Activated CD8-positive, alpha-beta T cell treated with anti-CD3 and anti-CD28 coated beads, Interleukin-2, amount 10 ng/mL, durations not matched to agents 7 days and 5 days (primary cell): ENCODE measurements at places on chromosomes 16 and 17. TPM values are rescaled to one million over a fixed set of nuclear protein-coding genes. Genes with fewer than 3 reads are reported as not detected.

DNA sequence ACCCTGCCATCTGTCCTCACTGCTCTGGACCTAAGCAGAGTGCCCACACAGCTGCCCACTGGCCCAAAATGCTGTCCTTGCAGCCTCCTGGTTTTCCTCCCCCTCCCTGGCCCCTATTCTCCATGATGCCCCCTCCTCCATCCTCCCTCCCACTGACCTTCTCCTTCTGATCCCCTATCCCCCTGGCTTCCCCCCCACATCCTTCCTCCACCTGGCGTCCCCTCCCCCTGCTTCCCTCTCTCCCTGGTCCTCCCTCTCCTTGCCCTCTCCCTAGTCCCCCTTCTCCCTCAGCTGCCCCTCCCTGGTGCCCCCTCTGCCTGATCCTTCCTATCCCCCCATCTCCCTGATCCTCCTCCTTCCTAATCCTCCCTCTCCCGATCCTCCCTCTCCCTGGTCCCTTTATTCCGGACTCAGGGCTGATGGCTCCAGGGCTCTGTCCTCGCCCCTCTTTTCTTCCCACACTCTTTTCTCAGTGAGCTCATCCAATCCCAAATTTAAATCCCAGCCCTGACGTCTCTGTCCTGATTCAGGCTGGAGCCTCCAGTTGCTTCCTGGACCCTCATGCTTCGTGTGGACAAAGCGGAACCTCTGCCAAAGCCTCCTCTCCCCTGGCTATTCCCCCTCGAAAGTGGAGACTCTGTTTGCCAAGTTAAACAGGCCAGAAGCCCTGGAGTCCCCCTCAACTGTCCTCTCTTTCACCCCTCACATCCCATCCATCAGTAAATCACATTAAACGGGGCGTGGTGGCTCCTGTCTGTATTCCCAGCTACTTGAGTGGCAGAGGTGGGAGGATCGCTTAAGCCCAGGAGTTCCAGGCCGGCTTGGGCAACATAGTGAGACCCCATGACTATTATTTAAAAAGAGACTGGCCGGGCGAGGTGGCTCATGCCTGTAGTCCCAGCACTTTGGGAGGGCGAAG, 18.1 kb upstream of the RHBDF2 start:
- no peak for DNase-seq
- no peak overlapping the region for H3K4me3 ChIP-seq
- no peak overlapping the region for H3K27ac ChIP-seq
- H3K27me3 ChIP-seq, result no peaks in the 10 kb centered on the region

DNA sequence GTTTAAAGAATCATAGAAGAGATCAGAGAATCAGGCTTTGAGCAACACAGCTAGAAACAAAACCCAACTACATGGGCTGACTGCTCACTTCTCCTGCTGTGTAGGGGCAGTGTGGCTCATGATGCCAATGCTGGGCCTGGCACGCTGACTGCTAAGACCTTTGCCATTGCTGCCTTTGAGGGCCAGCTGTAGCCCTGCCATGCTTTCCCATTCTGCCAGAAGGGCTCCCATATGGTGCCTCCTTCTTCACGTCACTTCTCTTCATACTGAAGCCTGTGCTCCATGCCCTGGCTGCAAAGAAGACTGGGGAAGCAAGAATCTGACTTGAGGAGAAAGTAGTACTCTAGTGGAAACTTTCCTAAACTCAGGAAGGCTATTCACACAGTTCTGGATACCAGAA, 232.9 kb downstream of the UTP18 start:
- DNase-seq, result no peak
- no peaks in the 10 kb centered on the region for H3K4me1 ChIP-seq
- H3K4me3 ChIP-seq, result no peak overlapping the region
- H3K27me3 ChIP-seq, result peaks cover 6% of the 10 kb centered on the region
- H3K27ac ChIP-seq, result no peak overlapping the region

DNA sequence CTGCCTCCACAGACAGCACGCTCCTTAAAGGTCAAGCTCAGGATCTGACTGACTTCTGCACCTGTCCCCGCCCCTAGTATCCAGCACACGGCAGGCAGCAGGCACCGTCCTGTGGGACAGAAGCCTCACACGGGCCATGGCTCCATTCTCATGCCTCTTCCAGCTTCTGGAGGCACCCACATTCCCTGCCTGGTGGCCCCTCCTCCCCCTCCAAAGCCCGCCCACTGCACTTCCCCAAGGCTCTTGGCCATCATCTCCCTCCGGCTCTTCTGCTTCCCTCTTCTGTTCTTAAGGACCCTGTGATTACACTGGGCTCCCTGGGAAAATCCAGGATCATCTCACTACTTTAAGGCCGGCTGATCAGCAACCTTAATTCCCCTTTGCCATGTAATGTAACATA, 3.5 kb downstream of the CANT1 start:
- DNase-seq, result no peak
- peak overlapping the region; percentile 77 for H3K27ac ChIP-seq
- peaks cover 60% of the 10 kb centered on the region for H3K4me1 ChIP-seq
- no peak overlapping the region for H3K4me3 ChIP-seq

DNA sequence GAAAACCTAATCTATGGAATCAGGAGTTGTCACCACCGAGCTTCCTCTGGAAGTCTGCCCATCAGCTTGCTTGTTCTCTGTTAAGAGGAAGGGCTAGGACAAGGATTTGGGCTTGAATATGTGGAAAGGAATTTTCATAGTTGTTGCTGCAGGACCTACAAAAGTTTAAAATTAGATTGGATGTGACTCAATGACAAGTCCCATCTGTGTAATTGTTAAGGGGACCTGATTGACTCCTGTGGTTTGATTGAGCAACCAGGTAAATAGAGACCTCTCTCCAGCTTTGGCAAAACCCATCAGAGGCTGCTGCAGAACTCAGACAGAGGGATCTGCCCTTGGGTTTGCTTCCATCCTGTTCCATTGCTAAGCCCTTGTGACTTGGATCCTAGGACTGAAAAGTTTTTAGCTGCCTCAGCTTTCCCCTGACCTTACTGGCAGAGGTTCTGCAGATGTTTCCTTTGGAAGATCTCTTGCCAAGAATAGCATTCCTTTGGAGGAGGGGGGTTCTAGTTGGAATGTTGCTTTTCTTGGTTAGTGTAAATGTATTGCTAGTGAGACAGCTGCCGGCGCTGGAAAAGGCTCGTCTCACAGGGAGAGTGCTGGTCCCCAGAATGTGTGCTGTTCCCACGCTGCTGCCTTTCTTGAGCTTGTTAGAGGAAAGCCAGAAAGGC, 50.0 kb downstream of the SF3B3 start:
- H3K36me3 ChIP-seq, result peaks cover 64% of the 10 kb centered on the region
- peak overlapping the region; percentile 67 for H3K27ac ChIP-seq
- H3K4me1 ChIP-seq, result peaks cover 26% of the 10 kb centered on the region

- no peaks in the 10 kb centered on the region for H3K36me3 ChIP-seq
- no peak overlapping the region for H3K4me3 ChIP-seq
- H3K27me3 ChIP-seq, result no peaks in the 10 kb centered on the region
- H3K27ac ChIP-seq, result no peak overlapping the region
These were observed 184.3 kb downstream of the HS3ST4 start for GRCh38 chr16:25875956-25876598.

GRCh38 chr17:75601057-75601987, 13.7 kb downstream of the MYO15B start:
- H3K4me3 ChIP-seq, result no peak overlapping the region
- no peak overlapping the region for H3K27ac ChIP-seq
- DNase-seq, result peak; percentile 78
- no peaks in the 10 kb centered on the region for H3K27me3 ChIP-seq
- H3K4me1 ChIP-seq, result peaks cover 5% of the 10 kb centered on the region

DNA sequence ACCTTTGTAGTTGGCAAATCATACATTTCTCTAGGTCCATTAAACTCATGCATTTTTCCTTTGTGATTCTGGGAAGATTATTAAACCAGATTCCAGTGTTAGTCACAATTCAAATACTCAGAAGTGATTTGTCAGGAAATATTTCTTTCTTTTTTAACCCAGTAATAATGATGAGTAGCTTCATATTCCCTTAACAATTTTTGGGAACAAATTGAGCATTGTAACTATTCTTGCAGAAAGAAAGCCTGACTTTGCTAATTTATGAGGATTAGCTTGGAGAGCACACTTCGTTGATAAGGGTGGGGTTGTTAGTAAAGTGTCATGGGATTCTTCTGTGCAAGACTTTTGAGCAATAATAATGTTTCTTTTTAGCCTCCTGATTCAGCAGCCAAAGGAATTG, 18.7 kb upstream of the KRT24 start:
- H3K4me3 ChIP-seq, result no peak overlapping the region
- DNase-seq, result no peak
- H3K27me3 ChIP-seq, result peaks cover 21% of the 10 kb centered on the region
- H3K27ac ChIP-seq, result no peak overlapping the region
- H3K36me3 ChIP-seq, result no peaks in the 10 kb centered on the region
- no peaks in the 10 kb centered on the region for H3K4me1 ChIP-seq

DNA sequence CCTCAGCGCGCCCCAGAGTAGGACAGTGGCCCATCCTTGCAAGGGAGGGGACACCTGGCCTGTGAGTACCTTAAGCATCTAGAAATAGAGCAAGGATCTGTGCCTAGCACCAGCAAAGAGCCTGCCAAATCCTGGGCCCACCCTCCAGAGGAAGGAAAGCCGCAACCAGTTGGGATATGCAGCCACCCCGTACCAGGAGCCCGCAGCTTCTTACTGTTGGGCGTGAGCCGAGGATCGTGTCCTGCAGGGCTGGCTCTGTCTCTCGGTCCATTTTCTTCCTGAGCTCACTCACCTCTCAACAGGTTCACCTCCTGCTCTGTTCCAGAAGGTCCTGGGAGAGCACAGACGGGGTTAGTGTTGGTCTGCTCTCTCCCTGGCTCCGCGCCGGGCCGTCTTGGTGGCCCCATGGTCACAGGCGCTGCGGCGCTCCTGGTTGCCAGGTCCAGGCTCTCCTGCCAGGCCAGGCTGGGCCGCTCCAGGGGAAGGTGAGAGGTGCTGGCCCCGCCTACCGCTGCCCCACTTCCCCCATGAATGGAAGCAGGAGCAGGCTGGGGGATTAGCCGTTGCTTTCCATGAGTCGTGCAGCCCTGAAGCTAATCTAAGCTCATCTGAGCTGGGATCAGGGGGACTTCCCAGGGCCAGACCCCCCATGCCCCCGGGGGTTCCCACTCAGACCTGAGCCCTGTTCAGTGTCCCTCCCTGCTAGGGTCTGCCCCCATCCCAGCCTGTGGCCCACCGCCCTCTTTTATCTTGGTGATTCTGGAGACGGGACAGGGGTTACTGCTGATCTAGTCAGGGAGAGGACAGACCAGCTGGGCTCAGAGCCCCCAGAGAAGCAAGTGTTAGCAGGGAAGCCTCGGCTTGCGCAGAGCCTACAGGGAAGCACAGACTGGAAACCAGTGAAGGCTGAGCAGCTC, 12.7 kb downstream of the ENDOV start:
- H3K27me3 ChIP-seq, result no peaks in the 10 kb centered on the region
- no peak for DNase-seq
- no peak overlapping the region for H3K4me3 ChIP-seq
- H3K4me1 ChIP-seq, result peaks cover 27% of the 10 kb centered on the region
- no peak overlapping the region for H3K27ac ChIP-seq
- no peaks in the 10 kb centered on the region for H3K36me3 ChIP-seq

DNA sequence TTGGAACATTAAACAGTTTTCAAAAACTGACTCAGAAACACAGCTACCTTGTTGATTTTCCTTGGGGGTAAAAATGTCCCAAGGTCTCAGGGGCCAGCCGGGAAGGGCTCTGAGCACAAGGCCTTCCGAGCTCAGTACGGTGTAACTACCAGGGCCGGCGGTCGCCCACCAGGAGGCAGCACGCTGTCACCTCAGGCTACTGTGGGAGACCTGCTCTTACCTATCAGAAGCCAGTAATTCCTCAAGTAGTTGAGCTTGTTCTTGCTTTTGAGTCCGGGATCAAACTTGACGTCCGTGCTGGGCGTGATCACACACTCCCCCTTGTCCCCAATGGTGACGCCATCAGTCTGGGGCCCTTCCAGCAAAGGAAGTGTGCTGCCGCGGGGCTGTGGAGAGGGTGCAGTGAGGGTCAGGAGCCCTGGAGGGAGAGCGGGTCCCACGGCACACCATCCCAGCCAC, 43.4 kb upstream of the ICAM2 start:
- H3K36me3 ChIP-seq, result peaks cover 63% of the 10 kb centered on the region
- peaks cover 71% of the 10 kb centered on the region for H3K4me1 ChIP-seq
- H3K27me3 ChIP-seq, result no peaks in the 10 kb centered on the region
- peak overlapping the region; percentile 1 for H3K27ac ChIP-seq
- H3K4me3 ChIP-seq, result no peak overlapping the region
- DNase-seq, result peak; percentile 71

GRCh38 chr16:4713663-4714501, 20.2 kb downstream of the ANKS3 start:
- no peak overlapping the region for H3K4me3 ChIP-seq
- H3K27me3 ChIP-seq, result no peaks in the 10 kb centered on the region
- no peak for DNase-seq
- no peaks in the 10 kb centered on the region for H3K4me1 ChIP-seq

DNA sequence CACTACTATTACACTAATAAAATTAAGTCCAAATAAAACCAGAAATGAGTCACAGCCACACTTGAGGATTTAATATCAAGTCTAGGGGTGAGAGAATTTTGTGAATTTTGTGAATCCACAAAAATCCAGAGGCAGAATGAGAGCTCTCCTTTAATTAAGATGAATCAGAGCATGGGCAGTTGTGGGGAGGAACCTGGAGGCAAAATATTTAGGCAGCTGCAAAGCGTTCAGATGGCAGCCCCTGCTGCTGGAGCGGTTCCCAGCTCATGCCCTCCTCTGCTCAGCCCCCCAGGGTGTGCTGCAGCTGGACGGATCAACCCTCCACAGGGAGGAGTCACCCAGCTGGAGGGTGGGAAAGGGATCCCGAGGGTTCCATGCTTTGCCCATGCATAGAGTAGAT, 43.4 kb upstream of the IRX6 start:
- H3K36me3 ChIP-seq, result no peaks in the 10 kb centered on the region
- H3K27me3 ChIP-seq, result no peaks in the 10 kb centered on the region
- DNase-seq, result no peak
- H3K4me3 ChIP-seq, result no peak overlapping the region
- no peak overlapping the region for H3K27ac ChIP-seq

DNA sequence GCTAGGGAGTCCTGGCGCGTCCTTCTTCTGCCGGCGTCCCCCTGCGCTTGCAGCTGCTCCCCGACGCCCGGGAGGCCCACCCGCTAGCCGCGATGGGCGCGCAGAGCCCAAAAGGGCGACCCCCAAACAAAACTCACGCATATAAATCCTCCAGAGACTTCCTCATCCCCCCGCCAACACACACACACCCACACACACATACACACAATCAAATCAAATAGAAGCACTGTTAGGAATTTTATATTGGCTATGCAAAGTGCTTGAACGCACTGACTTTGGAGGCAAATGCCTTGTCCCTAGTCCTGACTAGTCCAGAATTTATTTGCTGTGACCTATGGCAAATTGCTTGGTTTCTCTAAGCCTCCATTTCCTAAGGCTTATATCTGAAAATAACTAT, 23.8 kb upstream of the CRYM start:
- H3K27ac ChIP-seq, result no peak overlapping the region
- peaks cover 22% of the 10 kb centered on the region for H3K4me1 ChIP-seq
- H3K36me3 ChIP-seq, result no peaks in the 10 kb centered on the region
- DNase-seq, result no peak
- peak overlapping the region; percentile 84 for H3K4me3 ChIP-seq

GRCh38 chr17:19730843-19731242, 14.5 kb upstream of the SLC47A2 start:
- no peaks in the 10 kb centered on the region for H3K4me1 ChIP-seq
- H3K36me3 ChIP-seq, result no peaks in the 10 kb centered on the region
- H3K27ac ChIP-seq, result no peak overlapping the region
- H3K4me3 ChIP-seq, result no peak overlapping the region
- H3K27me3 ChIP-seq, result peaks cover 4% of the 10 kb centered on the region
- no peak for DNase-seq

NKD1 gene
- total RNA-seq, result 0.44 TPM

SECTM1 gene
- total RNA-seq, result 0.94 TPM

HEXIM2 gene
- 7.8 TPM for total RNA-seq

HLF gene
- total RNA-seq, result 0.13 TPM

BCL6B gene
- total RNA-seq, result 0.63 TPM

CSHL1 gene
- not detected for total RNA-seq

CES5A gene
- total RNA-seq, result not detected

FADS6 gene
- not detected for total RNA-seq

FBXW10 gene
- total RNA-seq, result not detected

PLA2G10 gene
- not detected for total RNA-seq
